NCI-H524 treated with DMSO at 0.1 percent for 48 hours (cell line): ENCODE measurements at places on chromosomes 1 and 21.

- no peak for DNase-seq
These were observed 158.6 kb upstream of the SNX7 start for GRCh38 chr1:98502937-98503336.

DNA sequence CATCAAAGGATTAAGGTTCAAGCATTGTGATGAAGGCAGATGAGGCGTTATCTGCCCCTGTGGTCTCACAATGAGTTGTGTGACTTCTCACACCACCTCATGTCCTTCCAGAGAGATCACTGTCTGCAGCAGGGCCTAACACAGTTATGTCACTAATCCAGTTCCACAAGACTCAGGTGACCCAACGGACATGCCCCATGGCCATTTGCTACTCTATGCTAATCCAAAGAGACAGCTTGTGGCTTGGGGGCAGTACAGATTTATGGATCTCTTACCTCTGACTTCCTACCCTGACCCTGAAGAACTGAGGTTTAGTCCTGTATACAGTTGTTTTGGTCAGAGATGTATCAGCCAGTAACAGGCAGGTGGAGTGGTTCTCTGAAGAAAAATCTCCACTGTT is 147.1 kb downstream of the GLUL start:
- DNase-seq, result no peak

DNA sequence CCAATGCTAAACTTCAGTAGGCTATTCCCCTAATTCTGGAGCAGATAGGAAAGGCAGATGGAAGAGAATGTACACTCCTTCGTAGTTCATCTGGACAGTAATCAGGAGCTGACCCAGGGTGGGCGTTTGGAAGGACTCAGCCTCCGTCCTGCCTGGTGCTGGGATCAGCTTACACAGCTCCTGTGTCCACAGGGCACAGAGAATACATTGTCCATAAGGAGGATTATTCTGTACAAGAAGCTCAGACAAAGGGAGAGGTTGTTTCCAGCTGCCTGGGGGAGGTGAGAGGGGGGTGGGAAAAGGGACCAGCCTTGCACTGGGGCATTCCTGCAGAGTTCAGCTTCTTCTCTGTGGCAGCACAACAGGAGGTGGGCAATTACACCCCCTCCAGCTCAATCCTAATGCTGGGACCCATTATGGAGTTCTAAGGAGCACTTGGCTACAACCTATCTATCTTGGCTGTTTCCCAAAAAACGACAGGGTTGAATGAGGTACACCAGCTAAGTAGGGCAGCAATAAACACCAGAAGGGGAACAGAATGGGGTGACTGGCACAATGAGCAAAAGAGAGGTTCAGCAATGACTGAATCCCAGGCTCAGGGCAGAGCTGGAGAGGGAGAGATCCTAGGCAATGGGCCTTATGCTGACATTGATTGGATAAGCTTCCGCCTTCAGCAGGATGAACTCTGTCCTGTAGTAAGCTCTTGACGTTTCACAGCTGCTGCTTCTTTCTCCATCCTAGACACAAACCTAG is 7.4 kb downstream of the MED8 start:
- DNase-seq, result no peak

- DNase-seq, result no peak
These were observed 238.3 kb downstream of the MATN1 start for GRCh38 chr1:30485072-30485471.

DNA sequence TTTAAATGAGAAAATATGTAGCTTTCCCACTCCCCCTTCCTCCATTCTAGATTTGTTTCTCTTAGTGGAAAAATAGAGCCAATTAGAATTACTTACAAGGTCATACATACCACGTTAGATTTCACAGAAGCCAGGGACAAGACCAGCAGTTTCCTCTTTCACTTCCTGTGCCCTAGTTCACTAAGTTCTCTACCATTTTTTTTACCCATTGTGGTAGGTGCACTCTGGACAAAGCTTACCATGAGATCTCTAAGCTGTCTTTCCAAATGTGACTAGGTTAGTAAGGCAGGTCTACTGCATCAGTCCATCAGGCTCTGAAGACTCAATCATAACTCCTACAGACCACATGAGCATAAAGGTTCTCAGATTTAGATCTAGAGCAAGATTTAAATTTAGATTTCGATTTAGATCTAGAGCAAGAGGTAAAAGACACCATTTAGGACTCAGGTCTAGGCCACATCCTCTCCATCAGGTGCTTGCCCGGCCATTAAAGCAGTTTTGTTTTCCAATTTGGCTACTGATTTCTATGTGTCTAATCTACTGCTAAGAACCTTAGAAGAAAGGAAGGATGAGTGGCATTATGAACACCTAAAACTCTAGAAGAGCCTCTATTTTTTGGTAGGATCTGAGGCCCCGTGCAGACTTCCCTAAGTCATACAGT is 235.3 kb downstream of the FAF1 start:
- DNase-seq, result no peak

DNA sequence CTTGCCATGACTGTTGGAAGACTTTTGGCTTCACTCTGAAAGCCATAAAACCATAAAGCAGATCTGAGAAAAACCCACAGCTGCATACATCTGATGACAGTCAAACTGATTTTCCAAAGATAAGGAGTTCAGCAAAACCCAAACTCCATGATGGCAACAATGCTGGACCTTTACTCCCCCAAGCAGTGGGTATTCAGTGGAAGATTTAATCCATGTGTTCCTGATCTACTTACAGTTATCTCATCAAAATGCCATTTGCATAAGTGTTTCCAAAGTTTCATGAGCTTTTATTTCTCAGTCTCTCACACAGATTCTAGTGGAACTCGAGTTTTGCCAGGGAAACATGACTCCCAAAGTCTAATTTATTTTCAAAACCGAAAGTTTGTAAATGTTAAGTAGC is 184.9 kb downstream of the ZC3H11B start:
- no peak for DNase-seq

GRCh38 chr21:38037416-38037815 is 121.2 kb upstream of the KCNJ6 start:
- DNase-seq, result no peak
